Cardiac muscle cell (in vitro differentiated cells and primary cell): ENCODE measurements at places on chromosomes 5 and 9. TPM values are rescaled to one million over a fixed set of nuclear protein-coding genes. Genes with fewer than 3 reads are reported as not detected.

ADRB2 gene
- 7.3 and 12.9 TPM in 2 replicates for polyA plus RNA-seq

SOX30 gene
- polyA plus RNA-seq: not detected in 2 replicates

PCDHB3 gene
- polyA plus RNA-seq: 0.34 and 1.2 TPM in 2 replicates

GABRP gene
- 0.46 TPM in 1 of 2 replicates, not detected in the other for polyA plus RNA-seq

IL3 gene
- polyA plus RNA-seq: not detected in 2 replicates

SLC30A5 gene
- 45.5 and 54.3 TPM in 2 replicates for polyA plus RNA-seq

ANKRD31 gene
- polyA plus RNA-seq: 0.15 TPM in 2 replicates

SLC36A1 gene
- 2.2 and 3.4 TPM in 2 replicates for polyA plus RNA-seq

CCNB1 gene
- 37.1 and 281 TPM in 2 replicates for polyA plus RNA-seq

EQTN gene
- not detected in 2 replicates for polyA plus RNA-seq

CDH6 gene
- polyA plus RNA-seq: 0.12 TPM in 1 of 2 replicates, not detected in the other

BNC2 gene
- polyA plus RNA-seq: 0.55 and 1.5 TPM in 2 replicates

IGFBPL1 gene
- 2.0 and 4.2 TPM in 2 replicates for polyA plus RNA-seq

STX17 gene
- polyA plus RNA-seq: 20.4 and 27.4 TPM in 2 replicates

ANKH gene
- polyA plus RNA-seq: 26.6 and 58.7 TPM in 2 replicates

ADAMTS2 gene
- polyA plus RNA-seq: 3.1 and 7.0 TPM in 2 replicates

IL13 gene
- not detected in 2 replicates for polyA plus RNA-seq

MEIKIN gene
- polyA plus RNA-seq: not detected in 2 replicates

KCNN2 gene
- polyA plus RNA-seq: 13.5 and 17.6 TPM in 2 replicates

ABL1 gene
- 41.8 and 60.5 TPM in 2 replicates for polyA plus RNA-seq

SLC25A48 gene
- polyA plus RNA-seq: 0.13 TPM in 1 of 2 replicates, not detected in the other

PLAC8L1 gene
- 1.1 and 1.2 TPM in 2 replicates for polyA plus RNA-seq

MZB1 gene
- 1.3 and 4.0 TPM in 2 replicates for polyA plus RNA-seq

ACER2 gene
- 0.24 and 1.1 TPM in 2 replicates for polyA plus RNA-seq

TRIM7 gene
- 0.11 and 0.20 TPM in 2 replicates for polyA plus RNA-seq

SLC1A3 gene
- 9.1 and 13.0 TPM in 2 replicates for polyA plus RNA-seq

NFIB gene
- polyA plus RNA-seq: 5.7 and 7.8 TPM in 2 replicates

DPP7 gene
- polyA plus RNA-seq: 202 and 204 TPM in 2 replicates

GZMA gene
- not detected in 2 replicates for polyA plus RNA-seq

PLCXD3 gene
- 7.9 and 26.0 TPM in 2 replicates for polyA plus RNA-seq

IL17B gene
- 3.9 and 5.8 TPM in 2 replicates for polyA plus RNA-seq

FAXDC2 gene
- polyA plus RNA-seq: 25.1 and 45.3 TPM in 2 replicates

ACSL6 gene
- polyA plus RNA-seq: 0.48 TPM in 1 of 2 replicates, not detected in the other

CDH9 gene
- not detected in 2 replicates for polyA plus RNA-seq

KIF12 gene
- polyA plus RNA-seq: 0.64 and 1.6 TPM in 2 replicates

EIF4E1B gene
- not detected in 2 replicates for polyA plus RNA-seq

SPINK9 gene
- polyA plus RNA-seq: not detected in 2 replicates

BHMT2 gene
- not detected in 2 replicates for polyA plus RNA-seq

SPINK13 gene
- 0.59 TPM in 1 of 2 replicates, not detected in the other for polyA plus RNA-seq

PFN3 gene
- polyA plus RNA-seq: not detected in 2 replicates

C9 gene
- not detected in 2 replicates for polyA plus RNA-seq

ZFP2 gene
- 2.0 and 3.8 TPM in 2 replicates for polyA plus RNA-seq
